SK-N-SH (cell line): ENCODE measurements at places on chromosomes 12 and 14.

- no peak for DNase-seq
Measured at GRCh38 chr12:34343766-34344165, 321.5 kb downstream of the ALG10 start.

DNA sequence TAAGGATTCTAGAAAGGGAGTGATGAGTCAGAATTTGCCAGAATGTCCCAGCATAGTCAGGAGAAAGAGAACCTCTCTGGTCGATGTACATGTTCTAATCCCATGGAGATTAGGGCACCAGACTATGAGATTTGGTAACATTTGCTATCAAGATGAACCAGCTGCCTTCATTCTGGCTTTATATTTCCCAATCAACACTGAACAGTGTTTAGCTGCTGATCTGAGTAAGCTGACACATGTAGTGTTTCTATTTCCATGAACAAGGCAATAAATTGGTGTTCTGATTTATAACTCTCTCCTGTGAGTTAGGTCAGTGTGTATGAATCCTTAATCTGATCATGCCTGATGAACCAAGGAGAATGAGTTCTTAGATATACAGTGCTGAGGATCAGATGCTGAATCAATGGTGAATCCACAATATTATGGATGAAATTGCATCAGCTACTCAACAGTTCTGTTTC, 158.0 kb upstream of the AMIGO2 start:
- DNase-seq = no peak

- no peak for DNase-seq
Measured at GRCh38 chr14:57495416-57495815, 1.8 kb upstream of the CCDC198 start.

- no peak for DNase-seq
Measured at GRCh38 chr12:118126119-118126757, 9.7 kb upstream of the PEBP1 start.

DNA sequence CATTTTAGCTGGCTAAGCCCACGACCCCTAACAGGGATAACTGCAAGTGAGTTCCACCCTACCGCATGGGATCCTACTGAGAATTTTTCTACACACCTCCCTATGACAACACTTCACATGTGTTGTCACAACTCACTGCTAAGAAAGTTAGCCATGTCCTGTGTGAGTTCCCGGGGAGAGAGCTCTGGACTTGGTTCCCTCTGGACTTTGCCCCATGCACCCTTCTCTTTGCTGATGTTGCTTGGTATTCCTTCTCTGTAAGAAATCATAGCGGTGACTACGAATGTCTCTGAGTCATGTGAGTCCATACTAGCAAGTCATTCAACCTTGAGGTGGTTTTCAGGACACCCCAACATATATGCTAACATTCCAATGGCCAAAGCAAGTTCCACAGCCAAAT, 9.5 kb upstream of the CDKN3 start:
- no peak for DNase-seq

- peak; percentile 49 for DNase-seq
Measured at GRCh38 chr14:65470404-65470880, 57.9 kb downstream of the FUT8 start.

GRCh38 chr12:116236148-116236731, 41.3 kb downstream of the MED13L start:
- DNase-seq = peak; percentile 48

DNA sequence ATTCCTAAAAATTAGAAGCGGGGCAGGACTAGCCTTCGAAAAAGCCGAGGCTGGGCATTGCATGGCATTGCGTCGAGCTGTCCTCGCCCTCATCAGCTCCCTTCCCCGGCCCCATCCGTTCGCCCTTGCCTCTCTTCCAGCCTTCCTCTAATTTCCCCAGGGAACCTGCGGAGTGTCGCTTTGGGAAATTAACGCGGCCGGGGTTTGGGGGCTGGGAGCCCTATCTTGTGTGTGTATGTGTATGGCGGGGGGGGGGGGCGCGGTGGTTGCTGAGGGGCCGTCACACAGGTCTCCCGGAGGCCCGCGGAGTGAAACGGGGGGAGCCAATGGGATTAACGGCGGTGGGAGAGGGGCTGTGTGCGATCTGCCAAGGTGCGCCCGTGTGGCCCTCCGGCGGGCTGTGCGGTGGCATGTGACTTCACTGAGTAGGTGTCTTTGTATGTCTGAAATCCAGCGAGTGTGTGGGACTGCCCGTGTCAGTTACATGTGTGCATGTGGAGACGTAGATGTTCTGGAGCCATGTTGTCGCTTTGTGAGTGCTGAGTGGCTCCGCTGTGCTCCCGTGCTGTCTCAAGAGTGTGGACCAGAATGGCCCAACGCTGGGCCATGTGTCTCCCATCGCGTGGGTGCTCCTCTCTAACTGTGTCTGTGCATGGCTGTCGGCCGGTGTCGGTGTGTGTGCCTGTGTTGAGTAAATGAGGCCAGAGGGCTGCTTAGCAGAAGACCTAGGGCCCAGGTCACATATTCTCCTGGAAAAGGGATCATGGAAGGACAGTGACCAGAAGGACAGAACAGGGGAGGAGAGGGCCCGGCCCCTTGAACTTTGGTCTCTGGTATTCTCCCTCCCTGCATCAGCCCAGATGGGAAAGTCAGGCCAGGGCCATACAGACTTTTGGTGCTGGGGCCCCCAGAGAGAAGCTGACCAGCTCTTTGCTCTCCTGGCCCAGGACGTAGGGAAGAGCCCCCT, 1.5 kb downstream of the PTMS start:
- peak; percentile 46 for DNase-seq

DNA sequence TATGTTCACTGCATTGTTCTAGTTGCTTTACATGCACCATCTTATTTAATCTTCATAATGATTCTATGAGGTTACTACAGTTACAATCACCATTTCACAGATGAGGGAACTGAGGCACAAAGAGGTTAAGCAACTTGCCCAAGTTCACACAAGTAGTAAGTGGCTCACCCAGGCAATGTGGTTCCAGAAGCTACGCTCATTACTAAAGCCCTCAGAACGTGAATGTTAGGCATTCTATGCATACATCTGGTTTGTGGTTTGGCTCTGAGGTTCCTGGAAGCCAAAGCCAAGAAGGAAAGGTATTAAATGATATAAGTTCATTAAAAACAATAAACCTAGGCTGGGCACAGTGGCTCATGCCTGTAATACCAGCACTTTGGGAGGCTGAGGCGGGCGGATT, 14.4 kb upstream of the VRTN start:
- DNase-seq = no peak

DNA sequence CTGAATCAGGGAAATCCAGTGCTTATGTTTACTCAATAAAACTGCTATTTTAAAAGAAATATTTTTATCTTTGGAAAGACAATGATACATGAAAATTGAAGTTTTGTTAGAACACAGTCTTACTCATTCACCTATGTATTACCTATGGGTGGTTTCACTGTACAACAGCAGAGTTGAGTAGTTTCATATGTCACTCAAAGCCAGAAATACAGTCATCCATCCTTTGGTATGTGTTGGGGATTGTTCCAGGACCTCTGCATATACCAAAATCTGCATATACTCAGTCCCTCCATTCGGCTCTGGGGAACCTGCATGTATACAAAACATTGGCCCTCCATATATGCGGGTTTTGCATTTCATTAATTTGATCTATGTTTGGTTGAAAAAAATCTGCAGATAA, 190.6 kb downstream of the GPHN start:
- no peak for DNase-seq

DNA sequence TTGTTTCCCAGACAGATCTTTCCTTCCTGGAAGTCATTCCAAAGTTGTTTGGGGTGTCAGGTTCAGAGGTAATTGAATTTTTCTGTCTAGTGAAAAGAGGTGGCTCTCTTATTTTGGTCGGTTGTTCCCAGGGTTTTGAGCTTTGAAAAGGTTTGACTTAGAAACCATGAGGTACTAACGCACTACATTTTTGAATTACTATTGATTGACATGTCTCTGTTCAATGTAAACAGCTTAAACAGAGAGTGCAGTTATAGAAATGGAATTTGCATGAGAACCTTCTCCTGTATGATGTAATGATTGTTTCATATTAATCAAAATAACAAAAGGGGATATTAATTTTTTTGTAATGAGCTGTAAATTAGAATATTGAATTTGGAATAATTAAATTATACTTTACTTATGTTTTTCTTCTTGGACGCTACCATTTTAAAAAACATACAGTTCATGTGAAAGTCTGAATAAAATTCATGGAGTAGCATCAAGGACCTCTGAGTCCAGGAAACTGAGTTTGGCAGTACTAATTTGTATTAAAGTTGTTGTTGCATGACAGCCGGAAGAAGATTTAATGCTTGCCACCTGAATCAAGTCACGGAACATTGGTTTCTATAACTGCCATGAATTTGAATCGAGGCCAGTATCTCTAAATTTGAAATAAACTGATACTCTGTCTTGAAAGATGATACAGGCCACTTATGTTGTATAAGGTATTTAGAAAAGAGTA, 41.7 kb downstream of the NPAS3 start:
- no peak for DNase-seq

GRCh38 chr14:102883089-102883541, 39.3 kb upstream of the AMN start:
- no peak for DNase-seq

DNA sequence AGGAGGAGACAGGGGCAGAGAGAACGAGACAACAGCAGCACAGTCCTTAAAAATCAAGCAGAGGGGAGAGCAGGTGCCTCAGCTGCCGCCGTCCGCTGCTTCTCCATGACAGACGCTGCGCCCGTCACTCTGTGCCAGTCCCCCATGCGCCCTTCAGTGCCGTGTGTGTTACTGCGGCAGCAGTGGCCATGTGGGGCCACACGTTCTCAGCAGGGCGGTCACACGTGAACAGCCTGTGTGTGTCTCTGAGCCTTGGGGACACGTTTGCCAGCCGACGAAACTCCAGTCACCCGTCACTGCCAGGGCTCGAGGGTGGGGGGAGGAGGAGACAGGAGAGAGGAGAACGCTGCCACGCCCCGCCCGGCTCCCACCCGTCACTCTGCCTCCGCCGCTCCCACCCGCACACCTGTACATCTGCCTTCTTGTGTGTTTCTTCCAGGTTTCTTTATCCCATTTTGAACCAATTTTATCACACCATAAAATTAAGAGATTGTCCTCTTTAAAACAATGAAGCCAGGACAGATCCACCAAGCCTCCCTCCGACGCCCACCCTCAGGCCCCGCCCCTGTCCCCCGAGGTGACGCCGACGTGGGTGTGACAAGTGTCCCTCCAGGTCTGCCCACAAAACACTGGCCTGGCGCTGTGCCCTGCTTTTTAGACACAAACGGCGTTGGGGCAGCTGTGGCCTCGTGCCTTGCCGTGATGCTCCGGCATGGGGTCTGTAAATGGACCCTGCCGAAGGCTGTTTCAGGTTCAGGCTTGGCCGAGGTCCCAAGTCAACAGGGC, 58.2 kb downstream of the GALNT9 start:
- DNase-seq = no peak

DNA sequence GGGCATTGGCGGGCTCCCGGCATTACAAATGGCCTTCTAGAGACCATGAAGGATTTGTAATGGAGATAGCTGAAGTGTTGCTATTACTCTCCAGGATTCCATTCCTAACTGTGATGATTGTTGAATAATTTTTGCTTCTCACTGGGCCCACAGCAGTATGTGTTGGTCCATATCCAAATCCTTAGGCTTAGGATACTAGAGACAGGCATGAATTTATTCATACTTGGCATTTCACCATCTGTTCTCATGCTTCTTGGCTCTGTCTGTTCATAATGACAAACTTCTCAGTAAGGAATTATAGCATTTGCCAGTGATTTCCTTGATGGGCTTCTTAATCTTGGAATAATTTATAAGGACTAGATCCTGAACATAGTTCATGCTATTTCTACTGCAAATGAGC, 832.9 kb downstream of the C12orf50 start:
- DNase-seq = no peak

DNA sequence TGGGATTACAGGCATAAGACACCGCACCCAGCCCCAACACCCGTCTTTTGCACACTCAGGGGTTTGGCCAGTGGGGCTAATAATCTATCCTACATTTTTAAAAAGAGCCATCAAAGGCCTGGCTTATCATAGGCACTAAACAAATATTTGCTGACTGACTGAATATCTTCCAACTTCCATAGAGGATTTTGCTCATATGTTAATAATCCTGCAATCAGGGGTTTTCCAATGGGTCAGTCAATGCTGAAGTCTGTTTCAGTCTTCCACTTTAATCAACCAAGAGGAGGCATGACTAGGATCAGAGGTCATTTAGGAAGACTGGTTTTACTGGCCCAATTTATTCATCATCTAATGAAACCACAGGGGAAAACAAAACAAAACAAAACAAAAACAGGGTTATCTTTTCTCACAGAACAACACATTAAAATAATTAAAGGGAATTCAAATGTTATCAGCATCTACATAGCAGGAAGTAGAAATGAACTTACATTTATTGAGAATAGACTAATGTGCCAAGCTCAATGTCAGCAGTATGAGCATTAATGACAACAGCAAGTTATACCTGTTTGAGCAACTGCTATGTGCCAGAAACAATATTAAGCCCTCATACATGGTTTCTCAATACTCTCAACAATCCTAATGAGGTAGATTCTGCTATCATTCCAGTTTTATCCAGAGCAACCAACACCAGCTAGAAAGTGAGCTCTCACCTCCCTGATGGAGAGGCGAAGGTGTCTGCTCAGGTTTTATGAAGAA, 372.2 kb downstream of the EGLN3 start:
- no peak for DNase-seq

- DNase-seq = no peak
Measured at GRCh38 chr14:34931206-34931605, 51.6 kb upstream of the SRP54 start.

GRCh38 chr14:81161749-81162148, 59.0 kb downstream of the GTF2A1 start:
- DNase-seq = no peak

GRCh38 chr12:92123780-92124688, 21.6 kb downstream of the BTG1 start:
- DNase-seq = no peak

GRCh38 chr12:94889445-94890210, 113.9 kb downstream of the NDUFA12 start:
- DNase-seq = peak; percentile 26

GRCh38 chr12:94157981-94158411, 9.6 kb downstream of the PLXNC1 start:
- DNase-seq = no peak

- no peak for DNase-seq
Measured at GRCh38 chr12:32419520-32419960, 20.2 kb downstream of the FGD4 start.

DNA sequence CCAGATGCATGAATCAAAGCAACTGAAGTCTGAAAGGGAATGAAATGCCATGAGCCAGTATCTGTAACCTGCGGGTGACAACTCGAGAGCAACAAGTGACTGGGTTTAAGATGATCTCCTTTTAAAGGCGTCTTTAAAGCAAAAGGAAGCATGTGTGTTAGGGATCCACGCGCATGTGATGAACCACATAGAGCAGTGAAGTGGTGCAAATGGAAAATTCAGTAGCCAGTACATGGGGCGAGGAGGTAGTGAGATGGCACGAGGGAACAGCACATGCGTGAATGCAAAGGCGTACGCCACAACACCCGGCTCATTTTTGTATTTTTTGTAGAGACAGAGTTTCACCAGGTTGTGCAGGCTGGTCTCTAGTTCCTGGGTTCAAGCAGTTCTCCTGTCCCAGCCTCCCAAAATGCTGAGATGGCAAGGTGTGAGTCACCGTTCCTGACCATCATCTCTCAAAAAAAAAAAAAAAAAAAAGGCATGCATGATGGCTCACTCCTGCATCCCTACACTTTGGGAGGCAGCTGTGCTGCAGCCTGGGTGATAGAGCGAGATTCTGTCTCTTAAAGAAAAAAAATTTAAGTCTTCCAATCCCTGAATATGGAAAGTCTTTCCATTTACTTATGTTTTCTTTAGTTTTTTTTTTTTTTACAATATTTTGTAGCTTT, 24.6 kb upstream of the BCL7A start:
- no peak for DNase-seq
